CD8-positive, alpha-beta memory T cell (primary cell): ENCODE measurements at places on chromosomes 3 and 15. TPM values are rescaled to one million over a fixed set of nuclear protein-coding genes. Genes with fewer than 3 reads are reported as not detected.

Gene TPRG1
- total RNA-seq = 29.6 TPM

Gene RHOV
- total RNA-seq = 0.24 TPM

Gene CRYBG3
- 5.5 TPM for total RNA-seq

Gene SCAMP5
- 1.1 TPM for total RNA-seq

Gene IL16
- 73.8 TPM for total RNA-seq
